Bronchial smooth muscle cell (primary cell): ENCODE measurements at places on chromosomes 4 and X. TPM values are rescaled to one million over a fixed set of nuclear protein-coding genes. Genes with fewer than 3 reads are reported as not detected.

The SSX2 gene
- total RNA-seq = not detected in 2 replicates

The OPRPN gene
- total RNA-seq = not detected in 2 replicates

The LRRC66 gene
- total RNA-seq = 0.47 and 0.77 TPM in 2 replicates

The HSFX2 gene
- 0.26 and 0.32 TPM in 2 replicates for total RNA-seq

The ZCCHC12 gene
- not detected in 2 replicates for total RNA-seq

The TMEM31 gene
- total RNA-seq = not detected in 2 replicates
